ENCODE measurements at places on chromosomes 13 and 19. TPM values are rescaled to one million over a fixed set of nuclear protein-coding genes. Genes with fewer than 3 reads are reported as not detected.

The KCNRG gene
- 1.3 TPM for total RNA-seq

The PSPN gene
- total RNA-seq, result 4.3 TPM

The ZNF541 gene
- not detected for total RNA-seq

DNA sequence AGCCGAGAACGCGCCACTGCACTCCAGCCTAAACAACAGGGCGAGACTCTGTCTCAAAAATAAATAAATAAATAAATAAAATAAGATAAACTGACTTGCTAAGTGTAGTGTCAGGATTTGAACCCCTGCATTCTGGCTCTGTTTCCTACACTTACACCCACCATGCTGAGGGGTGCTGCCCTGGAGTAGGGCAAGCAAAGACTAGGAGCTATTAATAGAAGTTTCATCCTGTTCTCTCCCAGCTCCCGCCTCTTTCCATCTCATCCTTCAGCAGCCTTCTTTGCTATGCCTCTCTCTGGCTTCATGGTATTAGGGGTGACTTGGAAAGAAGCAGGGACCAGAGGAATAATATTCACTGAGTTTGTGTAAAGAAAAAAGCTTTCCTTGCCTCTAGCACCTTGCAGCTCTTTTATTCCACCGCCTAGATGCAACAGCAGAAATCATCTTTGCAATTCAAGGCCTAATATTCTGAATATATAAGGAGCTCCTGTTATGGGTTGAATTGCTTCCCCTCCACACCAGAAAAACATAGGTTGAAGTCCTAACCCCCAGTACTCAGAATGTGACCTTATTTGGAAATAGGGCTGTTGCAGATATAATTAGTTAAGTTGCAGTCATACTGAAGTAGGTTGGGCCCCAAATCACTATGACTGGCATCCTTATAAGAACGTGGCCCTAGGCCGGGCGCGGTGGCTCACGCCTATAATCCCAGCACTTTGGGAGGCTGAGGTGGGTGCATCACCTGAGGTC lies 8.7 kb upstream of the PLAUR start:
- DNase-seq, result no peak

- DNase-seq, result no peak
Measured at GRCh38 chr19:33501693-33502356, 19.8 kb downstream of the PEPD start.

GRCh38 chr13:103931331-103931845 lies 865.2 kb upstream of the SLC10A2 start:
- DNase-seq, result no peak

GRCh38 chr19:49549045-49549444 lies 21.2 kb downstream of the RCN3 start:
- DNase-seq, result no peak
